ENCODE measurements at places on chromosomes 3 and 15.

DNA sequence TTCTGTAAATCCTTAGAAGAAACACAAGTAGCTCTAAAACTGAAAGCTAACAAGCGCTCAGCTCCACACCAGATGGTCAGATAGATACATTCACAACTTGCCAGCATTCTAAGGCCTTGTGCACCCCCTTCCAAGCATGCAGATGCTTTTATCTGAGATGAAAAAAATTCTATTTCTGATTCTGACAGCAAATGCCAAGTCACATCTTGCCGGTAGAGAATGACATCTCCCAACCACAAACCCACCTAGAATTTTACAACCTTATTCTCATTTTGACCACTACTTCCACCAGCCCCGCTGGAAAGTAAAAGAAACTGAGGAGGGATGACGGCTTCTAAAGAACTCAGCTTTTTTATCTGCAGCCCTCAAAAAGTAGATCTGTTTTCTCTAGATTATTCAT, 57.7 kb downstream of the SUMF1 start:
- no peaks in the 10 kb centered on the region for H3K27me3 ChIP-seq
- DNase-seq: no peak
- H3K4me1 ChIP-seq: peaks cover 8% of the 10 kb centered on the region
- no peak overlapping the region for H3K27ac ChIP-seq
- peaks cover 4% of the 10 kb centered on the region for H3K36me3 ChIP-seq
- H3K4me3 ChIP-seq: no peak overlapping the region

DNA sequence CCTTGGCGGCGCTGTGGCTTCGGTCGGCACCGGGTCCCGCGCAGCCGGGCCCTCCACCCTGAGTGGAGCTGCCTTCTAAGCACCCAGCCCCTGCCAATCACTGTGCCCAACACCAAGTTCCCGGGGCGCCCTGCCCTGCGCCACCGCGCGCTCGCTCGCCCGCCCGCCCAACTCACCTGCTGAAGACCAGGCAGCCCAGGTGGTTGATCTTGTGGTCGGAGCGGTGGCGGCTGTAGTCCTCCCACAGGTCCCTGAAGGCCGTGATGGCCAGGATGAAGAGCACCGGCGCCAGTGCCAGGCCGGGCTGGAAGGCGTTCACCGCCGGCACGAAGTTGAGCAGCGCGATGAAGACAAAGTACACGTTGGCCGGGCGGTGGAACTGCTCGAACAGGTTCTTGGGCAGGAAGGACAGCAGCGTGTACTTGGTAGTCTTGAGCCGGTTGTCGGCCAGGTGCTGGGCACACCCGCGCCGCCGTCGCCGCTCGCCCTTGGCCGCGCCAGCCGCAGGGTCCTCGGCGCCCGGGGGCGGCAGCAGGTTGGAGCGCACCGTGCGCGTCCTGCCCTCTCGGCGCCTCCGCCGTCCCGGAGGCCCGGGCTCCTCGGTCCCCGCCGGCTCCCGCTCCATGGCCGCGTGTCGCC, 536 bp downstream of the ATP10A start:
- H3K27ac ChIP-seq: peak overlapping the region; percentile 94
- H3K36me3 ChIP-seq: no peaks in the 10 kb centered on the region
- peaks cover 9% of the 10 kb centered on the region for H3K4me1 ChIP-seq
- DNase-seq: peak; percentile 78
- H3K27me3 ChIP-seq: no peaks in the 10 kb centered on the region

GRCh38 chr15:52134502-52135144, 22.0 kb upstream of the BCL2L10 start:
- H3K27ac ChIP-seq: no peak overlapping the region
- DNase-seq: no peak
- peaks cover 13% of the 10 kb centered on the region for H3K36me3 ChIP-seq
- H3K4me3 ChIP-seq: no peak overlapping the region
- peaks cover 4% of the 10 kb centered on the region for H3K4me1 ChIP-seq

DNA sequence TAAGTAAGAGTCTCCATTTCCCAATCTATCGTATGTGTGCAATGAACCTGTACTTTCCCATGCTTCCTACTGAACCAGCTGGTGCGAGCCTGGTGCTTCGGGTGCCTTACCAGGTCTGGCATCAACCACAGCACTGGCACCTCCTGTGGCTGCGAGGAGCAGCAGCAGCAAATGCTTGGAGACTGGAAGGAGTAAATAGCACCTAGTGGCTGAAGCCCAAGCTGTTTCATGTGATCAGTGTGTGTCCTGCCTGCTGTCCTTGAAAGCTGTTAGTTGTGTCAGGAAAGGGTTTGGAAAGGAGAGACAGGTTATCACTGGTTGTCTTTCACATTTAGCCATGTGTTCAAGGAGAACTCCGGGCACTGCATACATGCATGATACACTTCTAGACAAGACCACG, 31.8 kb downstream of the PCOLCE2 start:
- H3K4me1 ChIP-seq: no peaks in the 10 kb centered on the region
- no peak overlapping the region for H3K27ac ChIP-seq
- no peak for DNase-seq
- no peaks in the 10 kb centered on the region for H3K27me3 ChIP-seq

GRCh38 chr3:59517388-59517787, 467.6 kb upstream of the CFAP20DC start:
- no peak overlapping the region for H3K4me3 ChIP-seq
- no peaks in the 10 kb centered on the region for H3K36me3 ChIP-seq
- H3K4me1 ChIP-seq: no peaks in the 10 kb centered on the region
- DNase-seq: no peak
- H3K27me3 ChIP-seq: no peaks in the 10 kb centered on the region
- H3K27ac ChIP-seq: no peak overlapping the region

DNA sequence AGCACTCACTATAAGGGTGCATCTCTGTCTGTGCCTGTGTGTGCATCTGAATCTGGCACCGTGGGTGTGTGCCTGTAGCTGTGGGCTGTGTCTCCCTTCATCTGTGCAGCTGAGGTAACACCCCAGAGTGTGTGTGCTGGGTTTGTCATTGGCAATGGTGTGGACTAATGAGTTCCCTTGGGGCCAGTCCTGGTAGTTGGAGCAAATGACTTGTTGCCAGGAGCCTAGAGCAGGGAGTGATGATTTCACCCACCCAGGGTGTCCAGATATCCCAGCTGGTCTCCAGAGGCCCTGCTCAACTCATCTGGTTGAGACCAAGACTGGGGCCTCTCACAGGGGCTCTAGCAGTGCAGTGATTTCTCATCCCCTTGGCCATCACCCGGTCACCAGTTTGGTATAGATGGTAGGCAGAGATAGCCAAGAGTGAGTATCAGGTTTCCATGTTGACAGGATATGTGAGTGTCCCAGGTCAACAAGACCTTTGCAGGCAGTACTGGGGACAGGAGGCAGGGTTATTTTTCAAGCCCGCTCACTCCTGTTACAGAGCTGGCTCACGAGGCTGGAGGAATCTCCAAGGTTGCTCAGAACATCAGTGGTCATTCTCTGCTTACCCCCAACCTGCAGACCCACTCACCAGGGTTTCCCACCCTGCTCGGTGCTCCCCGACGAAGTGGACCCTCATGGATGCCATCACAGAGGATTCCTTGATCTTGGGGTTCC, 4.1 kb upstream of the HDAC11 start:
- H3K27me3 ChIP-seq: no peaks in the 10 kb centered on the region
- no peak overlapping the region for H3K4me3 ChIP-seq
- H3K4me1 ChIP-seq: no peaks in the 10 kb centered on the region
- no peaks in the 10 kb centered on the region for H3K36me3 ChIP-seq
- no peak for DNase-seq
- no peak overlapping the region for H3K27ac ChIP-seq

DNA sequence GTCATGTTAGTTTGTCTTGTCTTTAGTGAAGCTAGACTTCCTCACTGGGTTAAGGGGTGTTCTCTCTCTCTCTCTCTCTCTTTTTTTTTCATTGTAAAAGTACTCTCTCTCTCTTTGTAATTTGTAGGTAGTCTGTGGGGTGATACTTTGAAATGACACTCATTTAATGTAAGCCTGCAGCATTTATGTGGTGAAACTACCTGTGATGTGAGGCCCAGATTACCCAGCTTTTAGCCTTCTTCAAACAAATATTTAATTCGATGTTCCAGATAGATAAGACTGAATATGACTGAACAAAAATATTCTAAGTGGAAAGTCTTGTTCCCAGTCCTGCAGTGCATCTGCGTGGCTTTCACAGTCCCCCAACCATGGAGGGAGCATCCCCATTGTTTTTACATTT, 49.7 kb downstream of the SQOR start:
- no peak overlapping the region for H3K4me3 ChIP-seq
- no peak overlapping the region for H3K27ac ChIP-seq
- H3K4me1 ChIP-seq: no peaks in the 10 kb centered on the region
- H3K36me3 ChIP-seq: peaks cover 73% of the 10 kb centered on the region
- no peak for DNase-seq
- H3K27me3 ChIP-seq: no peaks in the 10 kb centered on the region

DNA sequence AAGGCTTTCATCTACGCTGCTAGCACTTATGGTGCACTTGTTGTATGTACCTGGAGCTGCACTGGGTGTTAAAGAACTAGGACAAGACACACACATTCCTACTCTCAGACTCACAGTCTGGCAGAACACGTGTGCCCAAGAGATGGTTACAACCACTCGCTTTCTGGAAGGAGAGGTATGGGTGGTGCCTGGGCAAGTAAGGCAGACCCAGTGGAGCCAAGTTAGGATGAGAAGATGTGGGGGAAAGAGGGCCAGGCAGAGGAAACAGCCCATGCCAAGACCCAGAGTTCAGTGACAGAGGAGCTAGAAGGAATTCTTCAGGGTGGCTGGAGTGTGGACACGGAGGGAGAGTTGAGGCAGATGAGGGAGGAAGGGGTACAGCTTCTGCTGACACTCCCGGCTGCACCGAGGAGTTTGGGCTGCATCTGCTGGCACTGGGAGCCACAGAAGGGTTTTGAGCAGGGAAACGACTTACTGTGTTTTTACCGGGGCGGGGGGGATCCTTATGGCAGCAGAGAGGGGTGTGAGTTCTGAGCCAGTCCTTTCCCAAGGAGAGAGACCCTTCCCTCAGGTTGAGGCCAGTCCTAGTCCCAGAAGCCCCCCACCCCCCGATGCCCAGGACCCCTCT, 59.0 kb downstream of the GRIP2 start:
- peaks cover 12% of the 10 kb centered on the region for H3K36me3 ChIP-seq
- H3K27ac ChIP-seq: no peak overlapping the region

- no peak for DNase-seq
- H3K27me3 ChIP-seq: no peaks in the 10 kb centered on the region
- peaks cover 22% of the 10 kb centered on the region for H3K36me3 ChIP-seq
- no peak overlapping the region for H3K27ac ChIP-seq
Observed at GRCh38 chr15:39804026-39804425, 21.4 kb upstream of the FSIP1 start.

GRCh38 chr3:100374521-100374920, 26.4 kb downstream of the TOMM70 start:
- H3K27me3 ChIP-seq: no peaks in the 10 kb centered on the region
- H3K27ac ChIP-seq: no peak overlapping the region
- H3K36me3 ChIP-seq: peaks cover 56% of the 10 kb centered on the region
- H3K4me3 ChIP-seq: no peak overlapping the region
- H3K4me1 ChIP-seq: no peaks in the 10 kb centered on the region

DNA sequence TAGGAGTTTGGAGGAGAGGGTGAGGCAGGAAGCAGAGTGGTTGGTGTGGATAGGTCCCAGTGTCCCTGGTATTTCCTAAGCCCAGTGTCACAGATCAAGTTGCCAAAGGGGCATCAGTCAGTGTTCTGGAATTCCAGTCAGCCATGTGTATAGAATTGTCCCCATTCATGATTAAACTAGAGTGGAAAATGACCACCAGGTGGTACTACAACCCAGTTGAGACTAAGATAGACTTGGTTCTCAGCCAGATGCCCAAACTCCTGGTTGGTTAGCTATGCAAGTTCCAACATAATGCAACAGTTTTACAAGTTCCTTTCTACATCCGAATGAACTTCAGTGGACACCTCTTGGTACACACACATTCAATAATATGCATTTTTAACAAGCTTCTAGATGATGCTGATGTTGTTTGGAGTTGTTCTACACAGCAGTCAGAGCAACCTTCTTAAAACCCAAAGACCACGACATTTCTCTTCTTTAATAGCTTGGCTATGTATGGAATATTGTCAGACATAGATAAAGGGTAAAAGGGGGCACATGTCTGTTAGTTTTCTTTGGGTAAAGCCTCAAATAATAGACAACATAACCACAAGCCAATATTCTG, 8.4 kb upstream of the ATR start:
- DNase-seq: peak; percentile 75
- H3K36me3 ChIP-seq: no peaks in the 10 kb centered on the region
- no peaks in the 10 kb centered on the region for H3K27me3 ChIP-seq
- no peaks in the 10 kb centered on the region for H3K4me1 ChIP-seq

- DNase-seq: no peak
- peaks cover 16% of the 10 kb centered on the region for H3K36me3 ChIP-seq
- no peak overlapping the region for H3K4me3 ChIP-seq
- peaks cover 28% of the 10 kb centered on the region for H3K4me1 ChIP-seq
- H3K27ac ChIP-seq: no peak overlapping the region
Observed at GRCh38 chr15:101066501-101067408, 147.6 kb downstream of the LRRK1 start.

DNA sequence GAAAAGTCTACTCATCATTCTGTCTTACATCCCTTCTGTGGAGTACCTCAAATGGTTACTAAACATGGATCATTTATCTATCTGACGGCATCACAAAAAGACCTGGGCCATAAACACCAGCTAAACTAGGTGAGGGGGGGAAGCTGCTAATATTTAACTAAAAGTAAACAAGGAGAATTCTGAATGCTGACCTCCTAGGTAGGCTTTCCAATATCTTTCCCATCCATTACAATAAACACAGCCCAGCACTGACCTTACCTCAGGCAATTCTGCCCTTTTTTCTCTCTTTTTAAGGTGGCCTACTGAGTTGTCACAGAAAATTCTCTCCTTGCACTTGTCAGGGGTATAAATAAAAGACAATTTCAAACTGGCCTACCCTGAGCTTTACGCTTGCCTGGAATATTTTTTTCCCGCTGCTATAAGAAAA, 33.1 kb downstream of the USF3 start:
- no peak overlapping the region for H3K4me3 ChIP-seq
- H3K27me3 ChIP-seq: no peaks in the 10 kb centered on the region
- peaks cover 43% of the 10 kb centered on the region for H3K36me3 ChIP-seq
- no peak overlapping the region for H3K27ac ChIP-seq
- H3K4me1 ChIP-seq: no peaks in the 10 kb centered on the region
- no peak for DNase-seq

GRCh38 chr3:96705895-96706294, 108.5 kb upstream of the EPHA6 start:
- H3K4me3 ChIP-seq: no peak overlapping the region
- no peak overlapping the region for H3K27ac ChIP-seq
- H3K4me1 ChIP-seq: no peaks in the 10 kb centered on the region
- no peaks in the 10 kb centered on the region for H3K27me3 ChIP-seq

DNA sequence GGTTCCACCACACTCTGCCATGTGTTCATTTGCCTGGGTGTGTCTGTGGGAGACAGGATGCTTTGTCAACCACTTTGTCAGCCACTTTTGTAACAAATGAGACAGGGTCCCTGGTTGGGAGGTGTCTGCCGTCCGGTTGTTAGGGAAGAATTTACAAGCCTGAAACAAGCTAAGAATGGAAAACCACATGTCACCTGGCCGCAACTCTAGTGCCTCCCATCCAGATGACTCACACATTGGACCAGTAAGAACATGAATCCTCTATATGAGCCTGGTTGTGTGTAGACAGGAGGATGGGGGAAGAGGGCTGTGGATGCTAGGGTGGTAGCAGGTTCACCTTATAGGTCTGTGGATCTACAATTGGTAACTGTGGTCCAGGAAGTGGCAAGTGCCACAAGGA, 335.3 kb downstream of the CLSTN2 start:
- no peak overlapping the region for H3K27ac ChIP-seq
- H3K36me3 ChIP-seq: no peaks in the 10 kb centered on the region
- DNase-seq: no peak
- no peaks in the 10 kb centered on the region for H3K4me1 ChIP-seq
- H3K4me3 ChIP-seq: no peak overlapping the region
- H3K27me3 ChIP-seq: no peaks in the 10 kb centered on the region
